ENCODE measurements at places on chromosomes 3 and 15. TPM values are rescaled to one million over a fixed set of nuclear protein-coding genes. Genes with fewer than 3 reads are reported as not detected.

The KIF9 gene
- 4.7 TPM for total RNA-seq

The ACKR2 gene
- 20.6 TPM for total RNA-seq

The TLR9 gene
- 0.46 TPM for total RNA-seq

The ARL8B gene
- 65.9 TPM for total RNA-seq

The LYZL4 gene
- not detected for total RNA-seq

The RNU6-1 gene
- not detected for total RNA-seq

The SLC28A1 gene
- 0.24 TPM for total RNA-seq

The TIGIT gene
- 0.48 TPM for total RNA-seq

The PPP1R14D gene
- not detected for total RNA-seq

The LEKR1 gene
- total RNA-seq, result 1.6 TPM

DNA sequence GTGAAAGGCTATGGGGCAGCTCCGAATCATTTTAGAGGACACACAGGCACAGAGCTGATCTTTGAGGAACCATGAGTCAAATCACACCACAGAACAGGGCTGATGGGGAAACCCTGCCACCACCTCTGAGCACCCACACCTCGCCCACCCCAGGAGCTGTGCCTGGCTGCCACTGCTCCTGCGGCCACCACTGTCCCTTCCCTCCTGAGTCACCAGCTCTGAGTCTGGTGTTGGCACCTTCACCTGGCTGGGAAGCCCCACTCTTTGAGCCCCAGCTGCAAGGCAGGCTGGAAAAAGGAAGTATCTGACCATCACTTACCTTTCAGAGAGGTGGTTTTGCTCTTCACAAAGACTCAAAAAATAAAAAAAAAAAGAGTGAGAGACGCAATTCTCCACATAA lies 63.6 kb upstream of the MEF2A start:
- no peak for DNase-seq

- DNase-seq, result no peak
Measured at GRCh38 chr15:92074101-92074500, 220.6 kb downstream of the SLCO3A1 start.

GRCh38 chr3:21704796-21705195 lies 46.2 kb downstream of the ZNF385D start:
- DNase-seq, result no peak

- no peak for DNase-seq
Measured at GRCh38 chr3:149391960-149392359, 14.5 kb upstream of the TM4SF1 start.

GRCh38 chr15:79003896-79004295 lies 59.0 kb upstream of the CTSH start:
- no peak for DNase-seq

- no peak for DNase-seq
Measured at GRCh38 chr3:193836918-193837317, 243.9 kb downstream of the OPA1 start.

GRCh38 chr3:44981220-44981619 lies 5.2 kb downstream of the EXOSC7 start:
- DNase-seq, result no peak

- no peak for DNase-seq
Measured at GRCh38 chr15:100730655-100731266, 128.4 kb downstream of the ASB7 start.

GRCh38 chr15:63276342-63277037 lies 915 bp upstream of the APH1B start:
- no peak for DNase-seq

GRCh38 chr3:197269024-197269423 lies 29.4 kb downstream of the DLG1 start:
- no peak for DNase-seq

GRCh38 chr3:170033489-170033888 lies 4.3 kb upstream of the GPR160 start:
- DNase-seq, result no peak

DNA sequence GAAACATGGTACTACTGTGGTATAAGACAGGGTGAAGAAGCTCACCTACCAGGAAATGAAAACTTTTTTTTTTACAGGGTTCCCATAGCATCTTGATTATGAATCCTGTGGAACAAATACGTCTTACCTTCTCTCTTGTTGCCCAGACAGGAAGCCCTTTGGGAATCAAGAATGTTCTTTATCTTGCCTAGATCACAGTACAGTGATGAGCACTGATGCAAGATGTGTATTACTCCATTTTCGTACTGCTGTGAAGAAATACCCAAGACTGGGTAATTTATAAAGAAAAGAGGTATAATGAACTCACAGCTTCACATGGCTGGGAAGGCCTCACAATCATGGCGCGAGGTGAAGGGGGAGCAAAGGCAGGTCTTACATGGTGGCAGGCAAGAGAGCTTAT lies 281.3 kb downstream of the UBE2E2 start:
- no peak for DNase-seq

DNA sequence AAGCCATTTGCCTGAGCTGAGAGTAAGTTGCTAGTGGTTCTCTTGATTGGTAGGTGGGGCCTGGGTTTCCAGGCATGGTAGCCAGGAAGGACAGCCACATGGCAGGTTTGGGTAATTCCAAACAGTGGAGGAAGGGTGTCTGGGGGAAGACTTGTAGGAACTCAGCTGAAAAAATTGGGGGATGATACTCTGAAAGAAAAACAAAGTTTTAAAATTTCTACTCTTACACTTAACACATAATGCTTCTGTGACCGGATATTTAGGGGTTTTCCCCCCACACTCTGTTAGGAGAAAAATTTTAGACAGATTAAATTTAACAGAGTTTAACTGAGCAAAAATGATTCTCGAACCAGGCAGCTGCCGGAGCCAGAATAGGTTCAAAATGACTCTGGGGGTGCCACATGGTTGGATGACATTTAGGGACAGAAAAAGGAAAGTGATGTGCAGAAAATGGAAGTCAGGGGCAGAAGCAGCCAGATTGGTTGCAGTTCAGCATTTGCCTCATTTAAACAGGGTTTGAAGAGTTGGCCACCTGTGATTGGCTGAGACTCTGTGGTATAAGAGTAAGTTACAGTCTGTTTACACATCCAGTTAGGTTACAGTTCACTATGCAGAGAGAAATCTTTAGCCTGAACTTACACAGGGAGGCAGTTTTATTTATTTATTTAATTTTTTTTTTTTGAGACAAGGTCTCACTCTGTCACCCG lies 8.1 kb downstream of the B2M start:
- DNase-seq, result no peak

- no peak for DNase-seq
Measured at GRCh38 chr3:122977746-122978466, 49.7 kb downstream of the SEMA5B start.

DNA sequence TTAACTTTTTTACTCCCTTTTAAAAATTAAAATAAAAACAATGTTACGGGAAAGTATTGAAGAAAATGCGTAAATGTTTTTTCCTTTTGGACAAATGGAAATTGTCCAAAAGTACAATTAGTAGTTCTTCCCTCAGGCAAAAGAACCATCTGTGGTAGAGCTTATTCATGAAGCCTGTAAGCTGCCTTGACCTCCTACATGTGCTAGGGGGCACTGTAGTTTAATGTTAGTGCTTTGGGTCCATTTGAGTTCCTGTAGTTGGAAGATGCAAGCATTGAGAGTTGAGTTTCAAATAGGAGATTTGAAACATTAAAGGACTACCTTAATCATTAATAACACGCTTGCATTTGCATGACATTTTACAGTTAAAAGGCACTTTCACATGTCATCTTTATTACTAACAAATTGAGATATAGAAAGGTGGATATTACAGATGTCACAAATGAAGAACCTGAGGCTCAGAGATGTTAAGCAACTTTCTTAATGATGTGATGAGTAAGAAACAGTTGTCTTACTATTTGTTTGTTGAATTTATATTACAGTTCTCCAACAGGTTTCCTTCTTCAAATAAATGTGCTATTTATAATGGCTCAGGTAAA lies 1.8 kb upstream of the ZNF385D start:
- no peak for DNase-seq

DNA sequence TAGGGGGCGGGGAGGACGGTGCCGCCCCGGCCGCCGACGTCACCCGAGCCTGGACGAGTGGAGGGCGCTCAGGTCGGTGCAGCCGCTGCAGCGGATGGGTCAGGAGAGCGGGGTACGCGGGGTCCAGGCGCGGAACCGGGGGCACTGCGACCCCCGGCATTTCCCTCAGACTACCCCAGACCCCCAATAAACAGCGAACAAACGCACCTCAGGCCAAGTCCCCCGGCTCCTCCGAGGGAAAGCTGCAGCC lies 78.9 kb downstream of the IQSEC1 start:
- peak; percentile 83 for DNase-seq

DNA sequence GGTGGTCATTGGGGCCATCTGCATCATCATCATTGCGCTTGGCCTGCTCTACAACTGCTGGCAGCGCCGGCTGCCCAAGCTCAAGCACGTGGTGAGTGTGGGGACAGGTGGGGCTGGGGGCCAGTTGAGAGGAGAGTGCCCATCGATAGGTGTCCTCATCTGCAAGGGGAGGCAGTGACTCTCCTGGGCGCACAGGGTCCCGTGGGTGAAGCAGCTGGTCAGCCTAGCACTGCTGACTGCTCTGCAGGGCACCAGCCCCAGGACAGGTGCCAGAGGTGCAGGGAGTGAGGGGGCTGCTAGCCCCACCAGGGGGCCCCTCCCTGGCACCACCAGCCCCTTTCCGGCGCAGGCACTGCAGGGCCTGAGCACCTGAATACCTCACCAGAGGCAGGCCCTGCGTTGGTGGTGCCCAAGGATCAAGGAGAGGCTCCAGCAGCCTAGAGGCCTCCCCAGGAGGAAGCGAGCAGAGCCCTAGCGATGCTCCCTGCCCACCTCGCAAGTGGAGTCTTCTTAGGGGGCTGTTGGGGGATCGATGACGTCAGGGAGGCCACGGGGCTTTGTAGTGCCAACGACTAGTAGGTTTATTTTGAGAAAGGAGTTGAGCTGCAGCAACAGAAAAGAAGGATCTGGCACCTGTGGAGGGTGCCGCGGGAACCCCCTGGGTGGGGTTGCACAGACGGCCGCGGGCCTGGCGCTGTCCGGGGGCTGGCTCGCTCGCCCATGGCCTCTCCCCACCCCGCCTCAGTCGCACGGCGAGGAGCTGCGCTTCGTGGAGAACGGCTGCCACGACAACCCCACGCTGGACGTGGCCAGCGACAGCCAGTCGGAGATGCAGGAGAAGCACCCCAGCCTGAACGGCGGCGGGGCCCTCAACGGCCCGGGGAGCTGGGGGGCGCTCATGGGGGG lies 976 bp upstream of the ABTB1 start:
- peak; percentile 84 for DNase-seq

DNA sequence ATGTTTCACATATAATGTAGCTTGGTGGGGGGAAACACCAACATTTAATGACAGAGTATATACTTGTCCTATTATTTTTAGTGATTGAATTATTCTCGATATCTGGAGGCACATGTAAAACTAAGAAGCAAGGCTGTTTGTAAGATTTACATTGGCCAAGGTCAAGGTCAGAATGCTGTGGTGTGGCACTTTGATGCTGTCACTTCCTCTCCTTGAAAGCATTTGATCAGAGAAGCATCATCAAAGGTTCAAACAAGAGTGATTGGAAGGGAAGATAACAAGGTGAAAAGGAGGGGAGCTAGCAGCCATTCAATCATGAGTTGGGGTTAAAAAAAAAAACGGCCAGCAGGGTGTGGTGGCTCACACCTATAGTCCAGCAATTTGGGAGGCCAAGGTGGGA lies 26.4 kb downstream of the RTF1 start:
- no peak for DNase-seq

- DNase-seq, result no peak
Measured at GRCh38 chr3:133487920-133488540, 85.5 kb upstream of the CDV3 start.

DNA sequence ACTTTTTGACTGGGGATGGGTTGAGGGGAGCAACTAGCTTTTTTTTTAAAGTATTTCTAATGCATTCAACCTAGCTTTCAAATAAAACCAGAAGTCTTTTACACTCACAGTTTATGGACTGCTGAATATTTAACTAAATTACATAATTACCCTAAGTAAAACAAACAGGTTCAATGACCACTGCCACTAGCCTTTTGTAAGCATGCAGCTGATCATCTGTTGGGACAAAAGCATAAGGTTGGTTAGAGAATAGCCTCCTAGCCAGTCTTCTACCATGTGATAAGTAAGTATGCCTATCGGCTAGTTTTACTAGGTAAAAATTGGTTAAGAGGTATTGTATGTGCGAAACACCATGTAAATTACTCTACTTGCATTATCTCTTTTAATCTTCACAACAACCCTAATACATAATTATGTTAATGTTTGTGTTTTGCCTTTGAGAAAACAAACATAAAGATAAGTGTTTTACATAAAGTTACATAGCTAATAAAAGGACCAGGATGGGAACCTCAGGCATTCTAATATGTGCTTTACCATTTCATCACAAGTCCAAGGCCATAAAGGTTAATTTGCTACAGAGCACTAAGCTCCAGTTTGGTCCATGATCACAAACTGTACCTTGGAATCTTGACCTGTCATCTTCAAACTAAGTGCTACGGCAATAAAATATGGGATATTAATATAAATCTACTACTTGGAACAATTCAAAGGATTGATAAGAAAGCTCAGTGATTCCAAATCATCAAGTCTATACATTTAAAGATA lies 13.2 kb downstream of the PFN2 start:
- no peak for DNase-seq

DNA sequence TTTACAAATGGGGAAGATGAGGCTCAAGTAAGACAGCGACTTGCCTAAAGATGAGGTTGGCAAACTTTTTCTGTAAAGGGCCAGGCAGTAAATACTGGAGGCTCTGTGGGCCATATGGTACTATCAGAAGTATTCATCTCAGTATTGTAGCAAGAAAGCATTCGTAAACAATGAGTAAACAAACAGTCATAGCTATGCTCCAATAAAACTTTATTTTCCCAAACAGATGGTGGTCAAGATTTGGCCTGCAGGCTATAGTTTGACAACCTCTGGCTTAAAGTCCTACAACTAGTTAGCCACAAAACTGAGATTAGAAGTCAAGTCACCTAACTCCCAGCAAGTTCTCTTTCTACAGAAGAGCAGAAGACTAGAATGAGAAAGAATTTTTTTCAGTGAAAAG lies 177.0 kb upstream of the NECTIN3 start:
- no peak for DNase-seq
